Skin of body (tissue), 3 donors: ENCODE measurements at places on chromosomes 2 and 18. TPM values are rescaled to one million over a fixed set of nuclear protein-coding genes. Genes with fewer than 3 reads are reported as not detected.

- no peak for DNase-seq
Observed at GRCh38 chr18:33583901-33584300, 5.9 kb downstream of the ASXL3 start.

GRCh38 chr2:233079473-233079877, 19.3 kb downstream of the INPP5D start:
- DNase-seq, result no peak

DNA sequence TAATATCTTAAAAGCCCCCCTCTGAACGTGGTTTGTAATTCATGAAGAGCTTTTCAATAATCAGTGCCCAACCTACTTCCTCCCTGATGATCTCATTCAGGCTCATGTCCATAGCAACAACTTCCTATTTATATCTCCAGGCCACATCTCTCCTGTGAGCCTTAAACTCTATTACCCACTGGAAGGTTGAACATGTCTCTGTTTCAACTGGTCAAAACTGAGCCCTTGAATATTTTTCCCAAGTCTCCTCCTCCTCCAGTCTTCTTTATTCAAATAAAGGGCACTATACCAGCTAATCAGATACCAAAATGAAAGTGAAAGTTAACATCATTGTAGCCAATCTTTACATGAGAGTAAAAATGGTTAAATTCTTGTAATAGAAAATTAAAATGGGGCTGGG, 63.7 kb upstream of the ITGA4 start:
- DNase-seq, result peak; percentile 32

DNA sequence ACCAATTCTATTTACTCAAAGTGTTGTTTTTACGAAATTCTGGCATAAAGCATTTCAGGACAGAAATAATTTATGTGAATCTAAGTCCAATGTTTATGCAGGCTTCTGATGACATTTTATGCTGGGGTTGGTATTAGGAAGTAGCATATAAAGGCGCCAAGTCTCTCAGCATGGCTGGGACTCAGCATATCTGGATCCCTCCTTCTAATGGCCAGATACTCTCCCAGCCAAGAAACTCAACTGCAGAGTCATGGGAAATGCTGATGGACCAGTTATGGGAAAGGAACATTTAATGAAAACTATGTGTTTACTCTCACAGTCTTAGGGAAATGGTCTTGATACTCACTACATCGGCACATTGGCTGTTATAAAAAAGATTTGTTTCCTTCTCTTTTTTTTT, 392.2 kb downstream of the ARHGAP15 start:
- DNase-seq, result no peak

DNA sequence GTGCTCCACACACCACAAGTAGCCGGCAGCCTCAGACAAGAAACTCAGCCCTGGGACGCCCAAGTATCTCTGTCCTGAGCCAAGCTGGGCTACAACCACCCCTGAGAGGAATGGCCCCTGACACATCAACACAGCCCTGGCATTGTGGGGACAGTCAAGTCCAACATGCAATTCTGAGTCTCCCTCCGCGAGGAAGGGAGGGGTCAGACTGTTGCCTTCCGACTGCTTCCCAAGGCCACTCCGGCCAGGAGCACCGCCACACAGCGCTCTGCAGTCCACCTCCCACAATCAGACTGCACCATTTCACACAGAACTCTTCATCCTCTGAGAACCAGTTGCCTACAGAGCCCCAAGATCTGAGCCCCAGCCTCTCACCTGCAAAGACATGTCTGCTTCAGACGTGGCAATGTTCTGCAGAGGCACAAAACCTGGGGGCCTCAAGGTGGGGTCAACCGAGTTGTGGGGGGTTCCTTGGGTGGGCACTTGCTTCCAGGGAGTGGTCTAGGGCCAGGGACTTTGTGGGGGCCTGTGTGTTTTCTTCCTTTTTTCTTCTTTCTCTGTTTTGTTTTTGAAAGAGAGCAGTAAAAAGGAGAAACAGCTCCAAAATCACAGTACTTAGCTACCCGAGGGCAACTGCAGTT, 76.7 kb upstream of the SALL3 start:
- DNase-seq, result no peak

DNA sequence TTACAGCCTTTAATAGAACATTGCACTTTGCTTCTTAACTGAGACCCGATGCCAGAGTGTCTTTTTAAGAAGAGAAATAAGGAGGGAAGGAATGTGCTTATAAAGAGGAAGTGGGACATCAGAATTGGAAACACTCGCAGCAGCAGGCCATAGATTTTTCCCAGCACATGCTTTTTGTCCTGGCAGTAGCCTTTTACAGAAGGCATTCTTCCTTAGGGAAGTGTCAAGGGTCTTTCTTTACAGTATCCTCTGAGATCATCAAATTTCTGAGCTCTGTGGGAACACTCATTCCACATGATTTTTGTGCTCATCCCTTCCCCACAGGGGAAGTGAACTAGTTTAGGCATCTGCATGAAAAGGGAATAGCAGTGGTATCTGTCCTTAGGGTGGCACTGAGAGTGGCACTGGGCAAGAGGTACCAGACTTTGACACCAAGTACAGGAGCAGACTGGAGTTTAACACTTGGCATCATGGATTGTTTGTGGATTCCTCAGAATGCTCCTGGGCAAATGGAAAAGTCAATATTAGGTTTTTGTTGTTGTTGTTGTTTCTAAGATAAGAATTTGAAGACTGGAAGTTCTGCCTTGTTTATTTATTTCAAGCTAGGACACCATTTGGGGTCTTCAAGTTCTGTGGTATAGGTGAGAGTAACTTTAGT, 4.1 kb downstream of the MYO1B start:
- no peak for DNase-seq

GRCh38 chr2:209138079-209138478, 285.8 kb upstream of the MAP2 start:
- DNase-seq, result no peak

- no peak for DNase-seq
Observed at GRCh38 chr2:2642906-2643890, 312.1 kb upstream of the MYT1L start.

- DNase-seq, result peak; percentile 89
Observed at GRCh38 chr2:229514273-229514895, 200.0 kb downstream of the DNER start.

- DNase-seq, result peak; percentile 40
Observed at GRCh38 chr2:222613715-222614331, 42.1 kb downstream of the FARSB start.

DNA sequence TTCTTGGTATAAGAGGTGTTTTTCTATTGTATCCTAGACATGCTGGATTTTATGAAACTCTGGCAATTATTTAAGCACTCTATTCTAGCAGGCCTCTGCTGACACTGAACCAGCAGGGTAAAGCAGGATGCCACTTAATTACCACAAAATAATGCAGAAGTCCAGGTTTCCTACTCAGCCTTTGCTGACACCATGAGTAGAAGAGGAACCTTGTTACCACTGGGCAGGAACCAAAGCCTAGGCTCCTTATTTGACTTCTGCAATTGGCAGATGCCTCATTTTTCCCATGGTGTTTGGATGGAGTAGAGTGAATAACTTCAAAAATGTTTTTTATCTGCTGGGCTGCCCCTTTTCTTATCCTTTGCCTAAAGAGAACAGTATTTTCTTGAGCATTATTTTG, 60.8 kb downstream of the THNSL2 start:
- DNase-seq, result no peak

The GPR39 gene
- total RNA-seq, result 0.20 TPM

The PCARE gene
- 0.10 TPM for total RNA-seq

The TSPYL6 gene
- total RNA-seq, result not detected

The RSAD2 gene
- total RNA-seq, result 5.1 TPM

The ANKRD39 gene
- 4.4 TPM for total RNA-seq

The ST6GAL2 gene
- total RNA-seq, result 5.9 TPM

The IAH1 gene
- total RNA-seq, result 31.0 TPM

The SULT1C4 gene
- total RNA-seq, result 14.7 TPM

The HOXD8 gene
- 17.0 TPM for total RNA-seq
